ENCODE measurements at places on chromosomes 6 and 20. TPM values are rescaled to one million over a fixed set of nuclear protein-coding genes. Genes with fewer than 3 reads are reported as not detected.

GRCh38 chr6:113980937-113981554 is 10.1 kb upstream of the HDAC2 start:
- H3K36me3 ChIP-seq, result no peaks in the 10 kb centered on the region
- DNase-seq, result no peak
- H3K4me1 ChIP-seq, result no peaks in the 10 kb centered on the region
- H3K27ac ChIP-seq, result no peak overlapping the region
- no peak overlapping the region for H3K4me3 ChIP-seq
- no peaks in the 10 kb centered on the region for H3K27me3 ChIP-seq

- H3K27me3 ChIP-seq, result no peaks in the 10 kb centered on the region
- no peaks in the 10 kb centered on the region for H3K36me3 ChIP-seq
- peaks cover 4% of the 10 kb centered on the region for H3K4me1 ChIP-seq
- H3K27ac ChIP-seq, result peak overlapping the region; percentile 7
Observed at GRCh38 chr6:168370310-168370991, 50.9 kb upstream of the DACT2 start.

DNA sequence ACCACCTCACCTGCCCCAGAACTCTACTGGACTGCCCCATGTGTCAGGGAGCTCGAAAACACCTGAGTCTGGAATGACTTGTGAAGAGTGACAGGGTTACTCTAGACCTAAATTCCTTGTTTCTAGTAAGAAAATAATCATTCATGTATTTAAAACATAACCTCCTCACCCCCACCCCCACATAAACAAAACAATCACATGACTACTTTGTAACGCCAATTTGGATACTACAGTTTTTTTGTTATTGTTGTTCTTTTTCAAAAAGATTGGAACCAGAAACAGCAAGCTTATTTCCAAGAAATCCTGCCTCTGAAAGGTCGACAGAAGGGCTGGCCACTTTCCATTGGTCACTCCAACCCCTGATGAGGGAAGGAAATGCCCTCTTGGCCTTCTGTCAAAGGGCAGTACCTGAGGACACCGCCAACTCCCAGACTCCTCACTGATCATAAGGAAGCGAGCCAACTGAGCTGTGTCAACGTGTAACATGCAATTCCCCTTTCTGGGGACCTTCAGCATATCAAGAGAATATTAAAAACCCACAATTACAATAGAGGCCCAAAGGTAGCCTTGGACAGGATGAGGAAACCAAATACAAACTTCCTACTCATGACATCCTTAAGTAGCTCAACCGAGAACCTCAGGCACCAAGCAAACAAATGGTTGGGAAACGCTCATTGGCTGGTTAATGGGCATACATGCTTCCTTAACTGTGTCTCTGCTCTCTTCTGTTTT is 2.6 kb downstream of the MCUR1 start:
- no peak for DNase-seq
- H3K27me3 ChIP-seq, result no peaks in the 10 kb centered on the region
- no peak overlapping the region for H3K4me3 ChIP-seq
- H3K36me3 ChIP-seq, result no peaks in the 10 kb centered on the region
- no peaks in the 10 kb centered on the region for H3K4me1 ChIP-seq

GRCh38 chr6:122401104-122401503 is 1.7 kb downstream of the HSF2 start:
- no peaks in the 10 kb centered on the region for H3K27me3 ChIP-seq
- no peak for DNase-seq
- H3K27ac ChIP-seq, result no peak overlapping the region

GRCh38 chr6:149924206-149924932 is 1.4 kb upstream of the RAET1G start:
- no peaks in the 10 kb centered on the region for H3K4me1 ChIP-seq
- H3K4me3 ChIP-seq, result no peak overlapping the region
- DNase-seq, result peak; percentile 7
- no peak overlapping the region for H3K27ac ChIP-seq
- H3K27me3 ChIP-seq, result no peaks in the 10 kb centered on the region

APCDD1L gene
- 0.59 TPM for total RNA-seq

ADGB gene
- total RNA-seq, result 1.9 TPM

GMPR gene
- total RNA-seq, result 12.1 TPM

ZNF337 gene
- 32.4 TPM for total RNA-seq

DEFB123 gene
- total RNA-seq, result not detected

ARID1B gene
- total RNA-seq, result 198 TPM

PDE10A gene
- 13.0 TPM for total RNA-seq

CST3 gene
- 713 TPM for total RNA-seq

Measured in uterus (tissue), 4 donors.